Kidney epithelial cell (primary cell): ENCODE measurements at places on chromosomes 11 and 22. TPM values are rescaled to one million over a fixed set of nuclear protein-coding genes. Genes with fewer than 3 reads are reported as not detected.

- DNase-seq = no peak
These were observed 10.2 kb upstream of the NECTIN1 start for GRCh38 chr11:119739021-119739703.

- DNase-seq = no peak
These were observed 826.3 kb downstream of the DLG2 start for GRCh38 chr11:84800755-84801346.

DNA sequence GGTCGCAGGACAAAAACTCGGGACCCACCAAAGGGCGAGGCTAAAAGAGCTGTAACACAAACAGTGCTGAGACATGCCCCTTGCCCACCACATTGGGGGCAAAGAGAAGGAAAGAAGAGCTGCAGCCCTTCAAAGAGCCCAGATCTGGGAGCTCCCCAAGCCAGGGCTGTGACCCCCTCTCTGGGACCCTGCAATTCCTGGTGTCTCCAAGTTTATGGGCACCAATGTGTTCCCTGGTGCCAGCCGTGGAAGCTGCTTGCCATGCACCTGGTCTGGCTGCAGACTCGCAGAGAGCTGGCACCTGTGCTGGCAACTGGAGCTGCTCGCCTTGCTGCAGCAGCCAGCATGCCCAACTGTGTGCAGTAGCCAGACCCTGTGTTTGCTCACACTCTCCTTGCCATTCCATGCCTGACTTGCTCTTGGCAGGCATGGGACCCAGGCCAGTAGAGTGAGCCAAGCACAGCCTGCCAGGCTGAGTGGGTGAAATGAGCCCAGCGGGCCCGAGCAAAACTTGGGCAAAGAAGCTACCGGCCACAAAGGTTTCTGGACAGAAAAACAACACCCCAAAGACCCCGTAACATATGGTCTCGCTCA, 16.0 kb downstream of the RRP8 start:
- DNase-seq = no peak

DNA sequence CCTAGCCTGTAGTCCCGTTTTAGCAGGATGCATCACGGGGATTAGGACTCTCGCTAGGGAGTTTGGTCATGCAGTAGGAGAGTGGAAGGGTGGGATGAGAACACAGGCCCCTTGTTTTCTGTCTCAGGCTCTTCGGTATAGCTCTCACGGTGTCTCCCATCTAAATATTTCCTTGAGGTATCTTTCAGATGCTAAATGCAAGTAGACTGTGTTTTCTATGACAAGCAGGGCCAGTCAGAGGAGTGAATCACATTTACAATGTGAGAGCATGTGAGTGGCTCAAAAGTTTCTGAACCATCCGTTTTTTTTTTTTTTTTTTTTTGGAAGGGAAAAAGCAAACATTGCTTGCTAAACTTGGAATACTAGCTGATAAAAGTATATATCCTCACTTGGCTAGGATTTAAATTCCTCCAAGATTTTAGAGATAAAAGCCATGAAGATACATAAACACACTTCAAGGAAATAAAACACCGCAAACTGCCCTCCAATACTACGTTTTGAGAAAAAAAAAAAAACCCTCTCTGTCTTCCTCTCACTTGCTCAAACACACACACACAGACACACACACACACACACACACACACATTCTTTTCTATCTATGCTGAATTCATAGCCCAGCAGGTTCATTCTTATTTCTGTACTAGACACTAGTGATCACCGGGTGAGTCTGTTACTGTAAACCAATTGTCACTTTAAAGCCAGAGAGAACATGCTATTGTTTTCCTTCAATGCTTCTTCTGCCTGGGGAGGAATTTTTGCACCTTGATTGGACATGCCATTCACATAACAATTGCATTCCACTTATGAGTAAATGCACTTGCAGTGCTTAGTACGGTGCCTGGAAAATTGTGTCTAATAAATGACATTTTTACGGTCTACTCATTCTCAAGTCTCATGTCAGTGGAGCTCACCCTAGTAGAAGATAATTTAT, 224.6 kb upstream of the CCDC90B start:
- no peak for DNase-seq

DNA sequence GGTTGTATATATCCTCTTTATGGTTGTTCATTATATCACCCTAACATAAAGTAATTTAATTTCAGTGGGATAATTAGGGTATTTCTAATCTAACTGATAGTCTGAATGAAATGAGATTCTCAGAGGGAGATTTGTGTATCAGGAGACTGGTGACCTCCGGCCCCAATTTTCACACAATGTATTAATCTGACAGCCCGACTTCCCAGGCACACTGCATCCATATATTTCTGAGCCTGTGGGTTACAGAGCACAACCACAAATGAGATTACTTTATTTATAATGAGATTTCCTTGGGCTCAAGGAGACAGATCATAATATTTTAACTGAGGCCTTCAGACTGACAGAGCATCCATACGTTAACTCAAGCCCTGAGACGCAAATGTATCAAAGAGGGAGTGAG, 125.9 kb downstream of the RCN1 start:
- DNase-seq = no peak

- no peak for DNase-seq
These were observed 20.3 kb upstream of the TENM4 start for GRCh38 chr11:79461144-79461543.

DNA sequence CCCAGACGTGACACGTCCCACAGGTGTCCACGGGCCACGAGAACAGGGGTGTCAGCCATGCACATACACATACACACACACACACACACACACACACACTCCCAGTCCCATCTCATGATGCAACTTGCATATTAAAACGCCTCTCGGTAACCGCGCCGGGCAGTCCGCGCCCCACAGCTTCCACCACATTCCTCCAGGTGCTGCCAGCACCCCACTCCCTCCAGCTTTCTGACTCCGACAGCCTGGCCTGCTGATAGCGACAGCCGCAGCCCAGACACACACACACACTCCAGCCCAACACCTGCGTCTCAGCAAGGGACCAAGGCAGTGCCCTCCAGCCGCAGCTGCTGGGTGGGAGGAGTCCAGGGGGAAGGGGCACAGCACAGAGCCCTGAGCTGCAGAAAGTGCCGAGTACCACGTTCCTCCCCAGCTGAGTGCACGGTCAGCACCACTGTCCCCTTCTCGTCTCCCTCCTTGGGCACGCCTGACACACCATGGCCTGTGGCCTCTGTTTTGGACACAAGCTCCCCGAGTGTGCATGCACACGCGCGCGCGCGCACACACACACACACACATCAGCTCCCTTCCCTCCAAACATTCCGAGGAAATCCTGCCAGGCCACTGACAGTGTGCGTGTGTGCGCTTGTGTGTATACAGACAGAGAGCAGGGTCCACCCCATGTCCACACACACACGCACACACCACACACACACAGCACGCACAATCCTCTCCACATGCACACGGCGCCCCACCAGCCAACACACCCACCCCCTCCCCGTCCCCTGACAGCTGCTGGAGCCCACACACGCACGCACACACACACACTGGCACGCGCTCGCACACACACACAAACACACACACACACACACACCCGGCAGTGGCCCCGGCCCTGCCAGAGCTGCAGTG, 1.2 kb downstream of the ELFN2 start:
- DNase-seq = no peak

DNA sequence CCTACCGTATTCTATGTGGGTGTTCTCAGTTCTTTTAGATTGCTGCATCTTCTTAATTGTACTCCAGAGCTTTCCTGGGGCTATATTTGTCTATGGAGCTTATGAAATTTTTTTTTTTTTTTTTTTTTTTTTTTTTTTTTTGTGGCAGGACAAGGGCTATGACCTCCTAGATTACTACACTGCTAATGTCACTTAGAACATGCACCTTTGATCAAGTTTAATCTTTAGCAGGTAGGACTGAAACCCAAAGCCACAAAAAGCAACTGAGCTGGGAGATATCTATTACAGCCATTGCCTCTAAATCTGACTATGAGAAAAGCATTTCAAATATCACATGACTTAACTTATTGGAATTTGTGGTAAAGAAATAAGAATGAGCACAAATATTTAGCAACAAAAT, 21.7 kb upstream of the ABTB2 start:
- no peak for DNase-seq

OR51B4 gene
- total RNA-seq = not detected in 2 replicates

SDHD gene
- total RNA-seq = 67.8 and 69.7 TPM in 2 replicates

- peak; percentile 49 for DNase-seq
These were observed 357.4 kb downstream of the INSC start for GRCh38 chr11:15471895-15472799.

DNA sequence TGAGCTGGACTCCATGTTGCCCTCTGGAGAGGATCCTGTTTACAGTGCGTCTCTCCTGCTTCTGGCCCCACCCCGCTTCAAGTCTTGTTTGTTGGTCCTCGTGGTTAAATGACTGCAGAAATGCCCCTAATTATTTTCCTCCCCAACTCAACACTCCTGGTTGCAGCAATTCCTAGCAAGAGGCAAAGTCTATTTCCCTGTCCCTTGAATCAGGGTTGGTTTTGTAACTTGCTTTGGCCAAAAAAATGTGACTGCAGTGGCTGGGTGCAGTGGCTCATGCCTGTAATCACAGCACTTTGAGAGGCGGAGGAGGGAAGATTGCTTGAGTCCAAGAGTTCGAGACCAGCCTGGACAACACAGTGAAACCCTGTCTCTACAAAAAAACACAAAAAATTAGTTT, 41.0 kb upstream of the FGF3 start:
- no peak for DNase-seq

DNA sequence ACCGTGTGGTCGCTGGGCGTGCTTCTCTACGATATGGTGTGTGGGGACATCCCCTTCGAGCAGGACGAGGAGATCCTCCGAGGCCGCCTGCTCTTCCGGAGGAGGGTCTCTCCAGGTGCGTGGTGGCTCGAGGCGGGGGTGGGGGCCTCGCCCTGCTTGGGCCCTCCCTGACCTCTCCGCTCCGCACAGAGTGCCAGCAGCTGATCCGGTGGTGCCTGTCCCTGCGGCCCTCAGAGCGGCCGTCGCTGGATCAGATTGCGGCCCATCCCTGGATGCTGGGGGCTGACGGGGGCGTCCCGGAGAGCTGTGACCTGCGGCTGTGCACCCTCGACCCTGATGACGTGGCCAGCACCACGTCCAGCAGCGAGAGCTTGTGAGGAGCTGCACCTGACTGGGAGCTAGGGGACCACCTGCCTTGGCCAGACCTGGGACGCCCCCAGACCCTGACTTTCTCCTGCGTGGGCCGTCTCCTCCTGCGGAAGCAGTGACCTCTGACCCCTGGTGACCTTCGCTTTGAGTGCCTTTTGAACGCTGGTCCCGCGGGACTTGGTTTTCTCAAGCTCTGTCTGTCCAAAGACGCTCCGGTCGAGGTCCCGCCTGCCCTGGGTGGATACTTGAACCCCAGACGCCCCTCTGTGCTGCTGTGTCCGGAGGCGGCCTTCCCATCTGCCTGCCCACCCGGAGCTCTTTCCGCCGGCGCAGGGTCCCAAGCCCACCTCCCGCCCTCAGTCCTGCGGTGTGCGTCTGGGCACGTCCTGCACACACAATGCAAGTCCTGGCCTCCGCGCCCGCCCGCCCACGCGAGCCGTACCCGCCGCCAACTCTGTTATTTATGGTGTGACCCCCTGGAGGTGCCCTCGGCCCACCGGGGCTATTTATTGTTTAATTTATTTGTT, 2.4 kb downstream of the PIM3 start:
- DNase-seq = no peak

C22orf31 gene
- total RNA-seq = not detected in 2 replicates

GRCh38 chr11:73570415-73571114, 27.3 kb downstream of the FAM168A start:
- DNase-seq = peak; percentile 76

GRCh38 chr11:10287140-10287539, 6.9 kb downstream of the SBF2 start:
- no peak for DNase-seq

DNA sequence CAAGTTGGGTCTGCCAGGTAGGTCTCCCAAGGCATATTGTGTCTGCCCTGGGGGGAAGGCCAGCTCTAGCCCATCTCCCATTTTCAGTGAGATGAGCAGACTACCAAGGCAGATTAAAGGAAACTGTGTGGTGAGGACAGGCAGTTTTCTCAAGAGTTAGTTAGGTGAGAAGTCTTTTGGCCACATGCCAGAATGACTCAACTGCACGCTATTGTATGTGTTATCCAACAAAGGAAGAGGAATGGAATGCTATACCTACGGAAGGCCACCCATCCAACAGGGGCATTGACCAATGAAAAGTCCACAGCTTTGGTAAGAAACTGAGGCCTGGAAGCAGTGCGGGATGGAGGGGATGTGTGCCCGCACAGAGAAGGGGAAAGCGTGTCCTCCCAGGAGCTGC, 941.7 kb downstream of the NTM start:
- DNase-seq = peak; percentile 78

POU2AF3 gene
- 0.25 TPM in 1 of 2 replicates, not detected in the other for total RNA-seq

CRYBB3 gene
- total RNA-seq = 0.82 TPM in 1 of 2 replicates, not detected in the other

DNA sequence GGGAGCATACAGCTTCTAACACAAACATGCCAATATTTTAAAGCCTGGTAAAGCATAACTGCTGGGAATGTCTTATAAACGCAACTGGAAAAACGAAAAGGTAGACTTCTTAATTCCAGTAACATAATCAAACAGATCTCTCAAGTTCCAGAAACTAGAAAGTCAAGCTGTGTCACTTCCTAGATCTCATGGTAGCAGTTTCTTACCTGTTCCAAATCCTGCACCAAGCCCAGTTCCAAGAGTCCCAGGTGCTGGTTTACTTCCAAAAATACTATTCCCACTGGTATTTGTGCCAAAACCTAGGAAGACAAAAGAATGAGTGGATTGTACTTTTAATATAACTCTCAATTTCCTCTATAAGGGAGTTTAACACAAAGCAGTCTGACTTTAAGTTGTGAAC, 44.2 kb downstream of the NUP98 start:
- DNase-seq = no peak

DNA sequence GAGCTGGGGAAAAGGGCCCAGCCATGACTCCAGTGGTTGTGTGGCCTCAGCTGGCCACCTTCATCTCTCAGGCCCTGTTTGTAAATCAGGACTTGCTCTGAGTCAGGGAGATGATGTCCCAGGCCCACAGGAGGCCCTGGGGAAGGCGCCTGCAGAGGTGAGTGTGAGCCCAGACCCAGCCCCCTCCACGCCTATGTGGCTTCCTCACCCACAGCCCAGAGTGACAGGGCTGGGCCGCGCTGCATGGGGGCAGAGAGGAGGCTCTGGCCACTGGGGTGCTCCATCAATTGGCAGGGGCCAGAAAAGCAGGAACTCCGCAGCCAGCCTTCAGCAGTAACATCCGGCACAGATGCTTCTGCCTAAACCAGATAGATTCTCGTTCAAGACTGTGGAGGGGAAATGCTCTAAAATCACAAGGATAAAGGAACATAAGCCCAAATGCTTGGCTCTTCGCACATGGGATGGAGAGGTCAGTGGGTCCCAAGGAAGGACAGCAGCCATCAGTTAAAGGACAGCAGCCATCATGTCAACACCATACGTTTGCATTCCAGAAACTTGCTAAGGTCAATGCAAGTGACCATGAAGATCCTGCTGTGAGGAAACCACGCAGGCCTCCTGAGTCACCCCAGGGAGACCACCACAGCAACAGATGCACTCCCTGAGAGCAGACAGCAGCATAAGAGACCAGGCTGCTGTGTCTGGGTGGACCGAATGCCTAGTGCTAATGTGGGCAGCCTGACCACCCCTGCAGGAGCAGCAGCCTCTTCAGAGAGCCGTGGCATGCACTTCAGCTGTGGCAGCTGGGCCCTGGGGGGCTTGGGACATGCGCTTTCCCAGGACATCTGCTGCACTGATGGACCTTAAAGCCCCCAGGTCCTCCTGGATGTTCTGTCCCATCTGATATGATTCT, 28.3 kb downstream of the OSBPL5 start:
- no peak for DNase-seq

GRCh38 chr22:26174280-26174679, 5.0 kb downstream of the SEZ6L start:
- no peak for DNase-seq

TUBA8 gene
- total RNA-seq = 2.2 TPM in 1 of 2 replicates, not detected in the other
